ENCODE measurements at places on chromosomes 4 and X. TPM values are rescaled to one million over a fixed set of nuclear protein-coding genes. Genes with fewer than 3 reads are reported as not detected.

Gene GLRA2
- total RNA-seq: 113 TPM

Gene CNGA1
- total RNA-seq: 0.41 TPM

Gene CDS1
- 8.6 TPM for total RNA-seq

Gene MAGEA8
- total RNA-seq: not detected

Gene NKX3-2
- total RNA-seq: not detected

Gene SORCS2
- 4.9 TPM for total RNA-seq

Gene DBET
- not detected for total RNA-seq
